Stimulated activated CD4-positive, alpha-beta T cell treated with anti-CD3 and anti-CD28 coated beads, Interleukin-2, amount 100 ng/mL, for 48 hours (primary cell): ENCODE measurements at places on chromosomes 1 and 21.

DNA sequence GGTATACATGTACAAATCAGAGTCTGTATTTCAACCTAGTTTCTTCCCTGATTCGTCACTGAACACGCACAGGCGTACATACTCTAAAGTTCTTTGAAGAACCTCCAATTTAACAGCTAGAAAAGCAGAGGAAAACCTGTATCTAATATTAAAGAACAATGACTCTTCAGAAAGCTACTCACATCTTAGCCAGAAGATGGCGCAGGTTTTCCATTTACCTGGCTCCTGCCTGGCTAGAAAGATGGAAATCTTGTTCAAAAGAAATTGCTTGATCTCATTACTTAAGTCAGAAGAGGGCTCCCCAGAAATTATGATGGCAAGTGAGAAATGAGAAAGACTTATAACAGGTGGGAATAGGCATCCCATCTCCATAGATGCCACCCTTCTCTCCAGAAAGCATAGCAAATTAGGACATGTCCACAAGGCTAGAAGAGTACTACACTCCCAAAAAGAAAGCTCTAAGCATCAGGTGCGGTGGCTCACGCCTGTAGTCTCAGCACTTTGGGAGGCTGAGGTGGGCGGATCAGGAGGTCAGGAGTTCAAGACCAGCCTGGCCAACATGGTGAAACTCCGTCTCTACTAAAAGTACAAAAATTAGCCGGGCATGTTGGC lies 19.0 kb upstream of the L1TD1 start:
- DNase-seq = peak; percentile 33

DNA sequence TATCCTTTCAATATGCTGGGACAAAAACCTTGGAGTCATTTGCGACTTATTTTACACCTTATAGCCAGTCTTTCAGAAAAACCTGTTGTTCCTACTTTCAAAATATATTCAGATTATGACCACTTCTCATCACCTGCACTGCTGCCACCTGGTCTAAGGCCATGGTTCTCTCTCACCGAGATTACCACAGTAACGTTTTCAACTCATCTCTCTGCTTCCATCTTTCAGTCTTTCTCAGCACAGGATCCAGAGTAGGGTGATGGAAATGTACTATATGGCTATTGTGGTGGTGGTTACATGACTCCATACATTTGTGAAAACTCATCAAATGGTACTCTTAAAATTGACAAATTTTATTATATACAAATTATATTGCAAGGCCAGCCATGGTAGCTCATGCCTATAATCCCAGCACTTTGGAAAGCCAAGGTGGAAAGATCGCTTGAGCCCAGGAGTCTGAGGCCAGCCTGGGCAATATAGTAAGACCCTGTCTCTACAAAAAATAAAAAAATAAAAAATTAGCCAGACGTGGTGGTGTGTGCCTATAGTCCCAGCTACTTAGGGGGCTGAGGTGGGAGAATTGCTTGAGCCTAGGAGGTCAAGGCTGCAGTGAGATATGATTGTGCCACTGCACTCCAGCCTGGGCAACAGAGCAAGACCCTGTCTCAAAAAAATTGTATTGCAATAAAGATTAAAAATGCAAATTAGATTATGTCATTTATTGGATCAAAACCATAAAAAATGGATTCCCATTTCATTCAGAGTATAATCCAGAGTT lies 120.9 kb upstream of the PPP2R5A start:
- DNase-seq = no peak

DNA sequence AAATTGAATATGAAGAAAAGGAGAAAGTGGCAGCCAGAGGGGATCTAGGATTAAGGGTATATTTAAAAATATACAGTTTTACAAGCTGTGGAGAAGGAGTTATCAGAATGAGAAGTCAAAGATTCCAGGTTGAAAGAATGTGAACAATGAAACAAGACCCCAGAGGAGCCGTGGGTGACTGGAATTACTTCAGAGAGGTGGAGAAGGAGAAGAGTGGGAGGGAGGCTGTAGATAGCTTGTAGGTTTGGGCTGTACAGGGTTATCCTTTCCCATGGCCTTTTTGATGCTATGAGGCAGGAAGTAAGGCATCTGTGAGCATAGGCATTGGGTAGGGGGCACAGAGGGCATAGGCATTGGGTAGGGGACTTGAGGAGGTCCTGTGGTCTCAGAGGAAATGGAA lies 5.2 kb upstream of the S100A11 start:
- DNase-seq = no peak

GRCh38 chr21:27021046-27021445 lies 54.2 kb upstream of the ADAMTS5 start:
- DNase-seq = no peak

DNA sequence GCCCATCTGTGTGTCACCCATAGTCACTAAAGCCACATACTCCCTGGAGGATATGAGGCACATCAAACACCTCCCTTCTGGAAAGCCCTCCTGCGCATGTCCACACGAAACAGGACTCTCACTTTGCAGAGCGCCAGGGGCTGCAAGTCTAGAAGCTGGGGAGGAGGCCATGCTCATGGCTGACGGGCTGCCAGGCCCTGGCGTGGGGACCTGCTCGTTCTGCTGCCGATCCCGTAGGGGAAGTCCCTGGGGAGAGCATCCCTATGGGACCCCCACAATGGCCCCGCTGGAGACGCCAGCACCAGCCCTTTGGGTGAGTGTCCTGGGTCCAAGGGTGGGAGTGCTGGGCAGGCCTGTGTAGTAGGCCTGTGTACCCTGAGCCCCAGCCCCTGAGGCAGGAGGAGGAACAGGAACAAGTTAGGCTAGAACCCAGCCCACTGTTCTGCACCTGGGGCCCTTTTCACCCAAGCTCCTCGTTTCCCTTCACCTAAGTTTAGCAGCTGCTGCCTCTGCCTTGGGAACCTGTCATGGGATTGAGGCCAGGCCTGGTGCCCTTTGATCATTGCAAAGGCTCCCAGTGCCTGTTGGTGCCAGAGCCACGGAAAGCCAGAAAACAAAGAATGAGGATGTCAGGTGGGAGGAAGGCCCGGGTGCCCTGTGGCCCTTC lies 9.9 kb downstream of the FAM3B start:
- DNase-seq = no peak

GRCh38 chr1:116408803-116409720 lies 36.0 kb downstream of the ATP1A1 start:
- DNase-seq = no peak

- DNase-seq = no peak
Measured at GRCh38 chr1:3037281-3038040, 16.2 kb downstream of the ACTRT2 start.

GRCh38 chr1:226083302-226084101 lies 21.0 kb downstream of the H3-3A start:
- DNase-seq = peak; percentile 95

GRCh38 chr1:120178799-120179756 lies 2.8 kb upstream of the SEC22B start:
- no peak for DNase-seq

DNA sequence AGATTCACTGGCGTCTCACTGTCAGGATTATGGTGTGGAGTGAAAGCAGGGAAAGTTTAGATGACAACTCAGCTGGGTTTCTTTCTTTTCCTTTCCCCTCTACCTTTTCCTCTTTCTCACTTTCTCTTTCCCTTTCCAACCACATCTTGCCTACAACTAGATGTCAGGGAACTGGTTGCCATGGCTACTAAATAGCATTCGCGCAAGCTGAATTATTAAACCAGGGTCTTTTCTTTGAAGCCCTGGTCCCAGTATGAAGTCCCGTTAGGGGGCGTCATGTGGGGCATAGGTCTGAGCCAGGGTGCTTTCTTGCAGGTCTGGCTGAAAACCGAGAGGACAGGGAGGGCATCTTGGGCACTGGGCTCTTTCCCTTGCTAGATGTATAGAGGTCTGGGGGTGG lies 168.4 kb upstream of the CACNA1E start:
- DNase-seq = no peak

DNA sequence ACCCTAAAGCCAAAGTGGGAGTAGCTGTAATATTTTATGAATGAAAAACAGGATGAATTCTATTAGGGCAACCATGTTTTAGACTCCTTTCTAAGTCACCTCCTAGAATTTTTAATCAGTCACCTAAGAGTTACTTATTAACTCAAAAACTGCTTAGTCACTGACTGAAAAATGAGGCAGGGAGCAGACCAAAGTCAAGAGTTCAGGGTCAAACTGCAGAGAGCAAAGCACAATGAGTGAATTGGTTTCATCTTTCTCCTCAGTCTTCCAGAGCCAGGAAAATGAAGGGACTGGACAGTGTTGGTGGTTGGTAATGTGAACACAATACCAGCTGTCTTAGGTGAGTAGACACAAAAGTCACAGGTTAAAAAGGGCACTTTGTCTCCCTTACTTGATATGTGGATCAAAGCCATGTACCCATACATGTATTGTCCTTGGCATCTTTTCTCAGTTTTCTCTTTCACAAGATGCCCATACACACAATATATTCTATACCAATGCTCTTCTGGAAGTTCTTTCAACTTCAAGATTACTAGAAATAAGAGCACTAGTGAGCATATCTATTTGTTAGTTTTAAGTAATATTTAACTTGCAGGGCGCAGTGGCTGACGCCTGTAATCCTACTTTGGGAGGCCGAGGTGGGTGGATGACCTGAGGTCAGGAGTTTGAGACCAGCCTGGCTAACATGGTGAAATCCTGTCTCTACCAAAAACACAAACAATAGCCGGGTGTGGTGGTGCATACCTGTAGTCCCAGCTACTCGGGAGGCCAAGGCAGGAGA lies 42.2 kb downstream of the ATP1B1 start:
- DNase-seq = no peak

GRCh38 chr1:6282577-6283270 lies 21.8 kb upstream of the GPR153 start:
- DNase-seq = no peak

DNA sequence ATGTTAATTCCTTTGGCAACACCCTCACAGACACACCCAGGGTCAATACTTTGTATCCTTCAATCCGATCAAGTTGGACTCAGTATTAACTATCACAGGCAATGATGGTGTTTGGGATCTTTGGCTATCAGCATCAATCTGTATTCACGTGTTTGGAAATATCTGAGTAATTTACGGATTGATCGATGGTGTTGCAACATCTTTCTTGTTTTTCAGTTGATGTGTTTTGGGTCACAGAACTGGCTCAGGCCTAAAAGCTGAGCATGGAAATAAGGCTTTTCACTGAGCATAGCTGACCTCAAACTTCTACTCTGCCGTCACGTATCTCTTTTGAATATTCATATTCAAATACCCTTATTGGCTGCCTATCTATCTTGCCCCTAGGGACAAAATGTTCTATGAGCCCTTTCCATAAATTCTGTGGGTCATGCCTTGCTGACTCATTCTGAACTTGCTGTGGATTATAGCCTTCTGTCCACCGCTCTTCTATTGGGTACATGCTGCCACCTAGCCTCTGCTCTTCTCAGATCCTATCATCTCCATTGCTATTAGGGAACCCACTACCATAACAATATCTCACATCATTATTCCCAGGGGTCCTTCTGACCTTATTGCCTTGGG lies 156.0 kb downstream of the PDE4B start:
- DNase-seq = no peak

GRCh38 chr1:178594133-178594532 lies 81.2 kb downstream of the TEX35 start:
- no peak for DNase-seq

- no peak for DNase-seq
Measured at GRCh38 chr1:75785320-75785982, 605 bp upstream of the RABGGTB start.

DNA sequence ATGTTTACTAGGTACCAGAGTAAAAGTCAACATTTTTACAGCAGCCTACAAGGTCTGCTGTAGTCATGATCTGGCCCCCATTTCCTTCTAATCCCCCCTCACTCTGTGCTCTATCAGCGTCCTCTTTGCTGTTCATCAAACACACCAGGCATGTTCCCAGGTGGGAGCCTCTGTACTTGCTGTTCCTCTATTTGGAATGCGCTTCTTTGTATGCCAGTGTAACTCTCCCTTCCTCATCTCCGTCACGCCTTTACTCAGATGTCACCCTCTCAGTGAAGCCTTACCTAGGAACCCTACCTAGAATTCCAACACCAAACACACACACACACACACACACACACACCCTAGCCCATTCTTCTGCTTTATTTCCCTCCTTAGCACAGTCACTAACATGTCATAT lies 21.0 kb downstream of the TP53BP2 start:
- DNase-seq = no peak

DNA sequence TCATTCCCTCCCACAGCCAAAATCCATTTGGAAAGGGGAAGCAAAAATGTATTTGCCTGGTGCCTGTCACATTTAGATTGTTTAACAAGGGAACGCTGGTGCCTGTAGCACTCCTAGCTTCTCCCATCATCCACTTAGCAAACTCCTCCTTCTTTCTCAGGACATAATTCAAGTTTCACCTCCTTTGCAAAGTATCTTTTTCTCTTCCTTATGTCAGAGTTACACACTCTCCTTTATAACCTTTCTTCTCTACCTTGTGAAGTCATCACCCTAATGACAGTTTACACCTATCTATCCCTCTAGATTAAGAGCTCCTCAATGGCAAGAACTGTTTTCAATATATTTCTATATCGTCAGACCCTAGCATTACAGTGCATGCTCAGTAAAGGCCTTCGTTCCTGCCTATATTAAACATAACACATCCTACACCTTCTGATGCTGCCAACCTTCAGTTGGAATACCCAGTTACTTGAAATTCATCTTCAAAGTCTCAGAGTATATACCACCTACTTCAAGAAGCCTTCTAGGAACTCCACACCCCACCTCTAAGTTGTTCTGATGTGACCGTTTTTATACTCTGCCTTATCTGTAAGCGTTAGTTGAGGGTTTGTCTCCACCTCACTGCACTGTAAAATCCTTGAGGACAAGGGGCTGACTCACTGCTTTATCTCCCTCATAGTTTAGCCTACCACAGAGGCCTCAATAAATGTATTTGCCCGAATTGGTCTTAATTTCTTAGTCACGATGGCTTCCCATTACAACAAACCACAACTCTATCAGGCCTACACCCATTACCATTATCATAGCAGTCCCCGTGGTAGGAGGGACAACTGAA lies 1.0 kb upstream of the EPS15 start:
- no peak for DNase-seq

- DNase-seq = no peak
Measured at GRCh38 chr1:182198006-182198605, 136.6 kb upstream of the ZNF648 start.

DNA sequence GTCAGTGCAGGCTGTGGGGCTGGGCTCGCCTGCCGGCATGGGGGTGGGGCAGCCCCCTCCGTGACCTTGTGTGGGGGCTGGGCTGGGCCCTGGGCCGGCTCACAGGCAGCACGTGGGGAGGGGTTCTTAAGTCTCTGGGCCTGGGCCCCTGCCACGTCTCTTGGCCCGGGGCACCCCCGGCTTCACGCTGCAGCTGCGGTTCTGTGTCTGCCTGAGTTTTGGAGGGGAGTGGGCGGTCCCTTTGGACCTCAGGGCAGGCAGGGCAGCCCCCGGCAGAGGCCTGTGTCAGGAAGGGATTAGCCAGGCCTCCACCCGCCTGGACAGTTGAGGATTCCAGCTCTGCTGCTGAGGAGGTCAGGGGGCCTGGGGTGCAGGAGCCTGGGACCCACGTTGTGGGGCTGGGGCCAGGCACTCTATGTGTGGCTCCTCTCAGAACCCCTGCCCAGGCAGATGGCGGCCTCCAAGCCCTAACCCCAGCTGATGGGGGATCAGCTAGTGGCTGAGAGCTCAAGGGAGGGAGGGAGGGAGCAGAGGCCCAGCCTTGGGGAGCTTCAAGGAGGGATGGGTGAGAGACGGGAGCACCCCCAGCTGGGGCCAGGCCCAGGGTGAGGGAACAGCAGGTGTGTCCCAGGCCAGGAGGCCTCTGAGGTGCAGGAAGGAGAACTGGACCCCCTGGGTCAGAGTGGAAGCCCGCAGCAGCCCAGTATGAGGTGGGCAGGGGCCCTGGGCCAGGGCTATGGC lies 1.8 kb upstream of the PLCH2 start:
- DNase-seq = no peak
